ENCODE measurements at places on chromosomes 5 and 9.

GRCh38 chr9:91028166-91028827 is 226.7 kb downstream of the SYK start:
- DNase-seq, result no peak

- DNase-seq, result no peak
These were observed 129.2 kb downstream of the BOD1 start for GRCh38 chr5:173487300-173487699.

DNA sequence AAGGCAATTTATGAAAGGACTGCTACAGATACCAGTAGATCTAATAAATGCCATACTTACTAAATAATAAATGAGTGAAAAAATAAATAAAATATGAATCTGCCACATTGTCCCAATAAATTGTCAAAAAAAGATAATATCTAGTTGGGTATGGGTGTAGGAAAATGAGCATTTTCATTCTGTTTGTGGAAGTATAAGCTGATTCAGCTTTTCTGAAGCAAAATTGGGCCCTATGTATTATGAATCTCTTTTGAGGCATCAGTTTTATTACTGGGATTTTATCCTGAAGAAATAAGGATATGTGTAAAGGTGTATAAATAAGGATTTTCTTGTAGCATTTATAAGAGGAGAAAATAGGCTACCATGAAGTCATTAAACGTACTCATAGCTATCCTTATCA is 46.1 kb downstream of the CAVIN4 start:
- no peak for DNase-seq

- DNase-seq, result no peak
These were observed 330.0 kb upstream of the CHD1 start for GRCh38 chr5:99258819-99259218.

DNA sequence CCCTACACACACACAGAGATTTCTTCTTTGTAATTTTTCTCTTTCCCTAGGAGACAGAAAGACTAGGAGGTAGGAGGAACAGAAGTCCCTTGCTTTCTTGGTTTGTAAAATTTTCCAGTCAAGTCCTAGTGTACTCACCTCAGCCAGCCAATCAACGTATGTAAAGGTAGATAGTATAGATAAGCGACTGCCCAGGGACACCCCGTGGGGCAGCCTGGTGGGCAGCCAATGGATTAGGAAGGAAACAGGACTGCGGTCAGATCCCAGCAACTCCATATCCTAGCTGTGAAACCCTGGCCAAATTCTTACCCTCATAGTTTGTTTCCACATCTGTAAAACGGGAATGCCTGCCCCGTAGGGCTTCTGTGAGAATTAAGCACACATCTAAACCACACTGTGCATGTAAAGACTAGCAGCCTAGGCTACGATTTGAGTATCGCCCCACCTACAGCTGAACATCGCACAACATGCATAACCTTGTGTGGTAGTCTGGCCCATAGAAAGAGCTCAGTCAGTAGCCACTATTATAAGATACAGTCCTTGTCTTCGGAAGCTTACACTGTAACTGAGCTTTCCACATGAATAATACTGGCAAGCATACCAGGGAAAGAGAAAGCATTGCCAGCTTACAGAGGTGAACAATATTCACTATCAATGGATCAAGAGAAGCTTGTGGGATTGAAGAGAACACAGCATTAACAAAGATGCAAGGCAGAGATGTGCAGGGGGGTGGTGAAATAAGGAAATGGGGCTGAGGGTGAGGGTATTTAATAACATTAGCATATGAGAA is 353.4 kb upstream of the PANK3 start:
- no peak for DNase-seq

GRCh38 chr9:19967888-19968459 is 179.1 kb upstream of the SLC24A2 start:
- DNase-seq, result no peak

DNA sequence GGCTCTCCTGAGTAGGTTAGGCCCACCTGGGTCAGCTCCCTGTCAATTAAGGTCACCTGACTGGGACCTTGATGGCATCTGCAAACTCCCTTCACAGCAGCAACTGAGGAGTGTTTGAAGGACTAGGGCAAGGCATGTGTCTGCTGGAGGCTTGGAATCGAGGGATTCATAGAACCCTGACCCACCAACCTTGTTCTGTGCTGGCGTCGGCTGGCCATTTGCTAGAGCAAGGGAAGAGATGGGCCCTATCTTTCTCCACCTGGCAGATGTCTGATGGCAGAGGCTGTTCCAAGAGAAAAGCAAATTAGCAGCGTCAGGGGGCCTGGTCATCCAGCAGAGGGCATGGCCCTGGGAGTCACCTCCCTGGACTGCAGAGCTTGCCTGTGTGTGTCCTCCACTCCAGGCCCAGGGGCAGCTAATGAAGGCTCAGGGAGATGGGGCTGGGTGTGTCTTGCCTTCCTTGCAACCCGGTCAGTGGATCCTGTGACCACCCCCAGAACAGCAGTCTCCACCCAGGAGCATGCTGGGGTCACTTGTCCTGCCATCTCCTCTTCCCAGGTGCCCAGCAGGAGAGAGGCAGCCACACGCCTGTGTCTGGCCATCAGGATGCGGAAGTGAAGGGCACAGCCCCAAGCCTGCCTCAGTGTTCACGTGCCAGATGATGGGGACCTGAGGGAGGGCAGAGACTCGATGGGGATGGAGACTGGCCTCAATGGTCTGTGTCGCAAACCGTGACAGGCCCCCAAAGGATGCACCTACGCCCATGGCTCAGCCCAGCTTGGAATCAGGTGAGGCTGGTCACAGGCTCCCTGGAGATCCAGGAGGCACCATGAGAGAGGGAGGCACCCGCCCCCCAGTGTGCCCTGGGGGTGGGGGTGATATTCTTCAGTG is 53.9 kb downstream of the BARX1 start:
- no peak for DNase-seq

DNA sequence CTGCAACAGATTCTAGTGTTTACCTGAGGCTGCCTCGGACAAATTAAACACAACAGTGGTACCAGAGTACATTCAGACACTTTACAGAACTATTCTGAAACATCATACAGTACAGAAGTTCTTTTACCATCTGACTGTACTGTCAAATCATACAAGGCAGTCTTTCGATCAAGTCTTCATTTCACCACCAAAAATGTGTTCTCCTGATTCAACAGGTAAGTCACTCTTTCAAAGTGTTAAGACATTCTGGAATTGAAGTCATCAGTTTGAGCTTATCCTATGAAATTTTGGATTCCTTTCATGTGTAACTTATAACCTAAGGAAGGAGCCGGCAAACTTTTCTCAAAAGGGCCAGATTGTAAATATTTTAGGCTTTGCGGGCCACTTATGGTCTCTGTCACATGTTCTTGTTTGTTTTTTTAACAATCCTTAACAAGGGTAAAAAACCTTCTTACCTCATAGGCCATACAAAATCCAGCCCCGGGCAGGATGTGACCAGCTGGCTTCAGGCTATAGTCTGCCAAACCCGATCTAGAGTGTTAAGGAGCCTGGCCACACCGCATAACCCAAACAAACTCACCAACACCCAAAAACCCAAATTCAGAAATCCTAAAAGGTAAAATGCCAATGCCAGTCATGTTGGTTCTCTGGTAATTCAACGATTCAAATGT is 151.6 kb downstream of the DENND1A start:
- no peak for DNase-seq

DNA sequence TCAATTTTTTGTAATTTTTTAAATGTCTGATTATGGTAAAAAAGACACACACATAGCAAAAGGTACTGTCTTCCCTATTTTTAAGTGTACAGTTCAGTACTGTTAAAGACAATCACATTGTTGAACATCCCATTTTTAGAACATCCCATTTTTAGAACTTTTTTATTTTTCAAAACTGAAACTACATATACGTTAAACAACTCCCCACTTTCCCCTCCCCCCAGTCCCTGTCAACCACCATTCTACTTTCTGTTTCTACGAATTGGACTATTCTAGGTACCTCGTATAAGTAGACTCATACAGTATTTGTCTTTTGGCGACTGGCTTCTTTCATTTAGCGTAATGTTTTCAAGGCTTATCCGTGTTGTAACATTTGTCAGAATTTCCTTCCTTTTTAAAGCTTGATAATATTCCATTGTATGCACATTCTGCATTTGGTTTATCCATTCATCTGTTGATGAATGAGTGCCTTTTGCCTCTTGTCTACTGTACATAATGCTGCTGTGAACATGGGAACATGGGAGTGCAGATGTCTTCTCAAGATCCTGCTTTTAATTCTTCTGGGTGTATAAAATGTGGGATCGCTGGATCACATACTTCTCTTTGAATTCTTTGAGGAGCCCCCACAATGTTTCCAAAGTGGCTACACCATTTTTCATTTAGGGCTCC is 154.0 kb downstream of the PIK3R1 start:
- no peak for DNase-seq

GRCh38 chr5:31845361-31845760 is 206.4 kb downstream of the PDZD2 start:
- no peak for DNase-seq

DNA sequence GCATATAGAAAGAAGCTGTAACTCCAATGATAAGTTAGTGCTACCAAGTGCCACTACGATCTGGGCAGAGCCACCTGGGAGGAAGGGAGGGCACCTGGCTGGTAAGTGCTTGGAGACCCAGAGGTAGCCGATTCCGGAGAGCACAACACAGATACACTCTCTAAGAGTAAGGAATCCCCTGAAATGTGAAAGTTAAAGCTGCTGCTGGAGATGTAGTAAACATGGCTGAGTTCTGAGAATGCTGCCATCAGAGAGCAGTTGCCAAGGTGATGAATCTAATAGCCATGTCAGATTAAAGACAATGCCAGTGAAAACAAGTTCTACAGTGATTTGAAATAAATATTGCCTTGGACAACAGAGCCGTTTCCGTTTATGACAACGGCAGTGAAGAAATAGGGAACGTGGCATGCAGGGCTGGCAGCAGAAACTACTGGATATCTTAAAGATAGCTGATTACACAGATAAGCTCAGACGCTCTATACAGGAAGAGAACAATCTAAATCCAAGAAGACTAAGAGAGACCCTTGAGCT is 561.2 kb upstream of the C9orf72 start:
- DNase-seq, result no peak

GRCh38 chr5:56345352-56345751 is 112.2 kb upstream of the ANKRD55 start:
- DNase-seq, result no peak

DNA sequence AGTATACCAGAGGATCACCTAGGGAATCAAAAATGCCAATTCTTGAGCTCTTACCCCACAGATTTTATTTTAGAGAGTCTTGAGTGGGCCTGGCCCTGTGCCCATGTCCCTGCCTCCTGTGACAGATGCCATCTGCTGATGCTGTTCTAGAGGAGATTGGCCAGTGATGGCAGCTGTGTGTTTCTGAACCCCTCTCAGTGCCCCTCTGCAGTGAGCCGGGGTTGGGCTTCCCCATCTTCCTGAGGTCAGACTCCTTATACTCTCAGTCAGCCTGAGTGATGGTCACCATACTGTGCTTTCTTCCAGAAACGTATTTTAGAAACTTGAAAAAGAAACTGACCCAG is 6.1 kb downstream of the PTCD2 start:
- no peak for DNase-seq

- DNase-seq, result no peak
These were observed 68.7 kb upstream of the WDR41 start for GRCh38 chr5:77560677-77561263.

- no peak for DNase-seq
These were observed 85.1 kb downstream of the GPBP1 start for GRCh38 chr5:57258943-57259342.

GRCh38 chr5:14830210-14831005 is 41.2 kb downstream of the ANKH start:
- no peak for DNase-seq

DNA sequence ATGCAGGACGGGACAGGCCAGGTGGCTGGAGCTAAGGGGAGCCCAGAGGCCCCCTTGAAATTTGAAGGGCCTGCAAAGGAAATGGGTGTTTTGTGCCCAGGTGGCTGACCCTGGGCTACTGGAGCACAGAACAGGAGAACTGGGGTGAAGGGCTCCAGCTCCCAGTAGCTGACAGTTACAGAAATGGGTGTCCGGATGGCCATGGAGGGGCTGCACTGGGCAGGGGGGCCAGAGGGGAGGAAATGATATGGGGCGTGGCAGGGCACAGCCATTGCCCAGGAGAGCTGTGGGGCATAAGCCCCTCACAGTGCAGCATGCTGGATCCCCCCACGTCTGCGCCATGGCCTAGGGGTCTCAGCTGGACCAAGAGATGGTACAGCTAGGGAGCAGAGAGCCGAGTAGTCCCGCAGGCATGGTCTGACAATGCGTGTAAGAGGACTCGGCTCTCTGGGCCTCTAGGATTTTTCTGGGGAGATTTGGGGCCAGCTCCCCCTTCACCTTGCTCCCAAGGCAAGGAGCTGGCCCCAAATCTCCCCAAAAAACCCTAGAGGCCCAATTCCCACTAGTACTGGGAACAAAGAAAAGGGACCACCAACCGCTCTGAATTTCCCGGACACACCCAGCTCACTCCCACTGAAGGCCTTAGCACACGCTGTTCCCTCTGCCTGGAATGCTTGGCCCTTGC is 7.9 kb upstream of the CARD19 start:
- no peak for DNase-seq

DNA sequence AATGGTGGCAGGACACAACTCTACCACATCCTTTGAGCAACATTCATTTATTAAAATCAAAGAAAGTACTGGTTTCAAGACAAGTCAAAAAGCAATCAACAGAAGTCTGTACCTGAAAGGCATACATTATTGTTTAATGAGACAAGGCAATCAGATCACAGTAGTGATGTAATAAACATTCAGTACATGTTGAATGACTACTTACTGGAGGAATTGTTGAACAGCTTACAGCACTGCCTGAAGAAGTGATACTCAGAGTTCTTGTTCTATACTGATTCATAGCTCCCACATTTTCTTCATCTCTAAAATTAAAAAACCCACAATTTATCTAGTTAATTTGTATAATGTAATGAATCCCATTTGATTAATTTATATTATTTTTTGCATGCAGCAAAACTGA is 18.2 kb downstream of the RIOK2 start:
- DNase-seq, result no peak

- DNase-seq, result no peak
These were observed 182.3 kb upstream of the EFNA5 start for GRCh38 chr5:107853031-107853430.

DNA sequence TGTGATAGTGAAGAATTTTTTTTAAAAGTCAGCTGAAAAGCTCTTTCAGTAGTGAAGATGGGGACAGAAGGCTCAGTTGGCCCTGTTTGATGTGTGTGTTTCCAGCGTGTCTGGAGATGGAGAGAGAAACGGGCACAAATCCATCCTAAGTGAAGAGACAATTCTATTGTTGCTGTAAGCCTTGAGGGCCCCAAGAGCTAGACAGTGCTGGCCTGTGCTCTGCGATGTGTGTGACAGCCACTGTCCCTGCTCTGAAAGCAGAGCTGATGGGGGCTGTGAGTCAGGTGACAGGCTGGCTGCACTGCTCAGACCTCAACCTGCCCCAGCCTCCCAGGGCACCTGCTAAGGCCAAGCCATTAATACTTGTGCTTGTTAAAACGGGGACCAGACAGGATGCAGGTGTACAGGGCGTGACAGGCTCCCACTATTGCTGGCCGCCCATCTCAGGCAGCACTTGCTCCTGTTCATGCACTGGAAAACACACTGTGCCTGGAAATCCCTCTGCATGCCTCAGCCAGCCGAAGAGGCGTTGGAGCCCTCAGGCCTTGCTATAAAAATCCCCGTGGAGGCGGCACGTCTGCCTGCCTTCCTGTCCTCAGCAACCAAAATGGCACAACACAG is 44.6 kb upstream of the SEMA4D start:
- DNase-seq, result no peak

Measured in stimulated activated CD8-positive, alpha-beta memory T cell treated with anti-CD3 and anti-CD28 coated beads, Interleukin-15, amount 100 ng/mL, for 24 hours (primary cell).